ENCODE measurements at places on chromosomes 13 and 19. TPM values are rescaled to one million over a fixed set of nuclear protein-coding genes. Genes with fewer than 3 reads are reported as not detected.

KHSRP gene
- 91.9 TPM for polyA plus RNA-seq

TUBA3C gene
- polyA plus RNA-seq, result not detected

- H3K27ac ChIP-seq, result no peak overlapping the region
- no peak overlapping the region for H3K4me3 ChIP-seq
- no peaks in the 10 kb centered on the region for H3K27me3 ChIP-seq
- H3K36me3 ChIP-seq, result peaks cover 31% of the 10 kb centered on the region
Measured at GRCh38 chr19:46919324-46919723, 58.5 kb downstream of the ARHGAP35 start.

DNA sequence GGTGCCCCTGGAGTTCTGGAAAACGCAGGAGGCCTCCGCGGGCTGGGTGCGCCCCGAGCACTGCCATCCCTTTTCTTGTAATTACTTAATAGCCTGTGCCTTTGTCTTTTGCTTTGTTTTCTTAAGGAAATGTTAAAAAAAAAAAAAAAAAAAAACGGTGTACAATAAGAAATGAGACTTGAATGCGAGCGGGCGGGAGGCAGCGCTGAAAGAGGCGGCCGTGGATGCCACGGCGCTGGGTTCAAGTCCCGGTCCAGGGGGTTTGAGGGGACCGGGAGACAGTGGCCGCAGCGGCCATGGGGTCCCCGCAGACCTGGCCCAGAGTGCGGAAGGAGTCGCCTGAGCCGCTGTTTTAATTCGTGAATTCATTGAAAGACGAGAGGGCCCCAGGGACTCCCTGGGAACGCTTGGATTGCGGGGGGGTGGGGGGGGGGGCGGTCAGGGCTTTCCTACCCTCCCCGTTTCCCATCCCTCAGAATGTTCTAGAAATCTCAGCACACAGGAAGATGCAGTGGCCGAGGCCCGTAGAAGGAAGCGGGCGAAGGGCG is 349.2 kb upstream of the ARGLU1 start:
- H3K4me3 ChIP-seq, result peak overlapping the region; percentile 56
- peaks cover 8% of the 10 kb centered on the region for H3K4me1 ChIP-seq
- H3K27ac ChIP-seq, result peak overlapping the region; percentile 66

All from sigmoid colon (tissue), 7 donors.